Fibroblast of villous mesenchyme (primary cell): ENCODE measurements at places on chromosomes 1 and 21. TPM values are rescaled to one million over a fixed set of nuclear protein-coding genes. Genes with fewer than 3 reads are reported as not detected.
A peak's percentile ranks its signal among the peaks of the same experiment; 100 is the strongest.

The RGS8 gene
- not detected in 2 replicates for total RNA-seq

The NR1I3 gene
- not detected in 2 replicates for total RNA-seq

DNA sequence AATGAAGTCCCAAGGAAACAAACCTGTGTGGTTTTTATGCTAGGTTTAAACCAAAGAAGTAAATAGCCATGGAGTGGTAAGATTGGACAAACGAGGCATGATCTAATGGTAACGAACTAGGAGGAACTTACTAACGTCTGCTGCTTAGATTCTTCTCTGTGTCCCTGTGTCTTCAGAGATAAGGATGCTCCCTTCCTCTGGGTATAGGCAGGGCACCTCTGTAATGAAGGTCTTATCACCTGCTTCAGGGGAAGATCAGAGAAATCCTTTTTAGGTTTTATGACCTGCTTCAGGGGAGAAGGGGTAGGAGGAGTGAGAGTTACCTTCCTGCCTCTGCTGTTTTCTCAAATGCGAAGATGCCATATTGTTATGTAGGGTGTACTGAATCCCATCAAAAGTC, 214.9 kb upstream of the L1TD1 start:
- no peak for DNase-seq

GRCh38 chr1:97812076-97812475, 108.8 kb downstream of the DPYD start:
- DNase-seq, result no peak

DNA sequence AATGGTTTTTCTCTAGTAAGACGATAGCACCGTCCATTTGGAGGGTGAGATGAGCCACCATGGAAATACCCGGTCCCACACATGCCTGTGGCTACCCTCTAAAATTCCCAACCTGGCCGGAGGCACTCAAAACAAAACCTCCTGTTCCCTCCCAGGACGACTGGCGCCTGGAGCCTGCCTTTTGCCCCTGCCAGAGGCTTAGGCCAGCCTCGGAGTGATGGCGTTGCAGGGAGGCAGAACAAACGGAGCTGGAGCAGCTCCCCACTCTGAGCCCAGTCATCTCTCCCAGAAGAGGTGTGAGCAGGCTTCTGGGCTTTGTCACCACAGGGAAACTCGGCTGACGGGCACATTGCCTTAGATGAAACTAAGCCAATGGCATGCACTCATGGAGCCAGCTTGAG, 213.7 kb upstream of the HOOK1 start:
- no peak for DNase-seq

DNA sequence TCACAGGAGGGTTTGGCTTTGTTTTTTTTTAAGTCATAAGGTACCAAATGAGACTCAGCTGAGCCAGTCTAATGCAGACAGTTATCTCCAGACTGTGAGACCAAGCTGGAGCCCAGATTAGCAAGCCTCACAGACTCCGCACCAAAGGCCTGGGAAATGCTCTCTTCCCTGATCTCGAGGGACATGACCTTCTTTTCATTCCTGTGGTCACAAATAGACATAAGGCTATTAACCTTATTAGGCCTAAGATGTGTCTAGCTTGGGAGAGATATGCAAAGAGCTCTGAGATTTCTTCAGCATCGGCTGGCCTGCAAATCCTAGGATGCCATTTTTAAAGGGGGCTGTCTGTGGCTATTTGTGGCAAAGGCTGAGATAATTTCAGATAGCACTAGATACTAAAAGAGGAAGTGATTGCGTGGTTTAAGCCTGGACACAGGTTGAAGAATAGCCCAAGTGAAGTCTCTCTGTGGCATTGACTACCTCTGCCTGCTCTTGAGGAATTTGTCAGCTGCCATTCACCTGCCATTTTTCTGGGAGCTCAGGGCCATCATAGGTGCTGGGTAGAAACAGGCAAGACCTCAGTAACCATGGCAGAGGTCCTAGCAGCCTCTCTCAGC, 301.3 kb downstream of the SIPA1L2 start:
- peak; percentile 91 for DNase-seq

GRCh38 chr21:17667256-17667655, 54.6 kb upstream of the BTG3 start:
- DNase-seq, result no peak
